ENCODE measurements at places on chromosomes 2 and 18.

DNA sequence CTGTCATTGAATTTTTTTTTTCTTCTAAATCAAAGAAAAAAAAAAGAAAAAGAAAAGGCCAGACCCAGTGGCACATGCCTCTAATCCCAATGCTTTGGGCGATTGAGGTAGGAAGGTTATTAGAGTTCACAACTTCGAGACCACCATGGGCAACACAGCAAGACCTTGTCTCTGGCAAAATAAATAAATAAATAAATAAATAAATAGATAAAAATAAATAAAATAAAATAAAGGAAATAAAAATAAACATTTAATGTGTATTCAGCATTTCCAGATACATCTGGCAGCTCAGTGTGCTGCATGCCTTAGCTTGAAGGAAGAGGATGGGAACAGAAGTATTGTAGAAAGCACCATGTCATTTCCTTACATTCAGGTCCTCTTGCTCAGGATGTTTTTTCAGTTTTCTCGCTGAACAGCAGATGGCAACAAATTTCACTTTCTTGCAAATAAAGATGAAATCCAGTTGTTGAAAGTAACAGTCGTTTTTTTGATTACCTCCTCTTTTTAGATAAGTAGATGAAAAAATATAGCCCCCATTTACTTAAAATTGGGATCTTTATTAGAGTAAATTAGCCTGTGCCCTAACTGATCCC lies 25.7 kb upstream of the FAM178B start:
- peak; percentile 85 for DNase-seq

- DNase-seq, result peak; percentile 62
Measured at GRCh38 chr2:61993422-61994024, 88.0 kb downstream of the COMMD1 start.

DNA sequence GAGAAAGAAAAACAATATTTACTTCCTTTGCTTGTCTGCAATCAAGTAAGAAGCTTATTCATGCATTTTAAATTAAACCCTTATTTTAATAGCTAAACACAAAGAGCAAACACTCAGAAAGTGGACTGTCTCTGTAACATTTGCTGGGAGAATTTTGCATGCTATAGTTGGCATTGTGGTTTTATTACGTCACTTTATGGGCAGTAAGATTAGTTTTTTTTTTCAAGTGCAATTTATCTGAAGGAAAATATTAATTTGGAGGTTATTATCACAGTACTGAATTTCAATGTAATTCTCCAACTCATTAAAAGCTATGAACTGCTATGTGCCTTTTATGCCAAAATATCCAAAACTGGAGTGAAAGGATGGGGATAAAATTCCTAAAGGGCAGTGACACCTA lies 103.3 kb downstream of the TMEFF2 start:
- DNase-seq, result no peak

DNA sequence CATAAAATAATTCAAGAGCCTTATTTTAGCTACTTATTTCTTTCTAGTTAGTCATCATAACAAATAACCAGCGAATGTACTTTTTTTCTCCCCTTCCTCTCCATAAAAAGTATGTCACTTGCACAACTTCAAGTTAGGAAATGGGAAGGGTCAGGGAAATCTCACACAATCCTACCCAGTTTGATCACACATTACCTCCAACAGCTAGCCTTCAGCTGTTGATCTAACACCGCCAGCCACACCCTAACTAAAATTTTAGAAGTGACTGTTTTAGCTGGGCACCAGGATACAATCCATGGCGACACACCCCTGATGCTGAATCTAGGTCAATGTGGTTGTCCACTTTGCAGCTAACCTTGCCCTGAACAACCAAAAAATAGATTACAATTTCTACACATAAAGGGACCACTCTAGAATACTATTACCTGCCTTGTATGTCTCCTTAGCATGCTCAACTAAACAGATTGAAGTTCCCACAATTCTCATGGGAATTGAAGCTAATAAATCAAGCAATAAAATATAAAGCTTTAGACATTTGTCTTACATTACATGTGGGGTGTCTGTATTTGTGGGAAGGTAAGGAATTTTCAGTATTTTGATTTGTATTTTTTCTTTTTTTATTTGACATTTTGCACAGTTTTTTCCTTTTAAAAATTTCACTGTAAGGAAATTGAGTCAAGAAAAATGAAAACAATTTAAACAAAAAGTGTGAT lies 7.3 kb upstream of the COL3A1 start:
- DNase-seq, result no peak

- DNase-seq, result peak; percentile 29
Measured at GRCh38 chr18:47915229-47915628, 15.2 kb downstream of the SMAD2 start.

- DNase-seq, result no peak
Measured at GRCh38 chr2:36834731-36835524, 131.4 kb downstream of the STRN start.

DNA sequence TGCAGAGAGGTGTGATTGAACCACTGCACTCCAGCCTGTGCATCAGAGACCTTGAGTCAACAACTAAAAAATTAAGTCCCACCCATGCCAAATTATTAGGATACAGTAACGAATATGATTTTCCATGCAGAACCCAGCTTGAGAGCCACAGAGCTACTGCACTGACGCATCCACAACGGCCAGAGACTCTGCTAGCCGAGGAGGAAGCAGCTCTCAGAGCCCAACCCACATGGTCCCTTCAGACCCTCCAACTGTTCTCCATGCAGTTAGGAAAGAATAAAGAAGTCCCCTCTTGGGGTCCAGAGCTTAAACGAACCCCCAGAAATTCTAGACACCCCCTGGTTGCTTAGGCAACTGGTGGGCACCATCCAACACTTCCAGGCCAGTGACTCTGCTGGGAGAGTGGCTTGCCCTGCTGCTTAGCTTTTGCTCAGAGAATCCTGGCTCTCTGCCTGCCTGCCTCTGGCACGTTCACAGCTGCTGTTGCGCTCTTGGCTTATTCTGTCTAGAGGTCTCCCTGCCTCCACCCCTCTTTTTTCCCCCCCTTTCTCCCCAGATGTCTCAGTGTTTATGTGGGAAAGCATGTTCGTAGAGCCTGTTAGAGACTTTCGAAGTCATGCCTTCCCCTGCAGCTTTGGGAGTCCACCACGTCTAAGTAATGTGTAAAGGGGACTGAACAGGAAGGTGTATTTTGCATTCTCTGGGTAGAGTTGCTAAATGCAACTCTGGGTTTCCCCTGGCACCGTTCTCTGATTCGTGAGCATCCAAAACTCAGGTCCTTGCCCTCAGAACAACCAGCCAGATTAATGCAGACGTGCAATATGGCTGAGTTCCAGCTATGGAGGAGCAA lies 26.0 kb upstream of the SP3 start:
- no peak for DNase-seq

DNA sequence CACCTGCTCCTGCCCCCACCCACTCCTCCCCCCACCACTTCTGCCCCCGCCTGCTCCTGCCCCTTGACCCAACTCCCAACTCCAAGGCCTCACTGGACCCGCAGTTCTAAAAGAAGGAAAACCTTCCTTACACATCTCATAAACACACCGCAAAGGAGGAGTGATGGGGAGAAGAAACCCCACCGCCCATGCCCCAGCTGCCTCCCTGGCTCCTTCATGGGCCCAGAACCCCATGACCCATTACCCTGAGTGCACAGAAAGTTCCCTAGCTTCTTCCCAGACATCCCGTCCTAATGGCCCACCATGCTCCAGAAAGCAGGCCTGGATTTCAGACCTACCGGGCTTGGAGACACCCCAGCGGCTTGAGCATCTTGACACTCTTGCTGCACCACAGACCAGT lies 17.8 kb upstream of the CNDP2 start:
- DNase-seq, result no peak

DNA sequence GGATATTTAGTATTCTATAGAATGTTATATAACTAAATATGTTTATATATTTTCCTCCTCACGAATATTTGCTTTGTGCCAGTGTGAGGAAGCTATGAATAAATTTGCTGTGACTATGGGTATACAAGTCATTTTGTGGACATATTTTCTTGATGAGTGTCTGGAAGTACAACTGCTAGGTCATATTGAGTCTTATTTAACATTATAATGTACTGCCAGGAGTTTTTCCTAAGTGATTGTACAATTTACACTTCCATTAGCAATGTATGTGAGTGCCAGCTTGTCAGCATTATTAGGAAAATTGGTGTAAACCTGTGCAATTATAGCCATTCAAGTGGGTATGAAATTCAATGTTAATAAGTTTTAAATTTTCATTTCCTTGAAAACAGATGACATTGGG lies 1328.9 kb upstream of the TMEFF2 start:
- DNase-seq, result peak; percentile 48

GRCh38 chr2:17538844-17539554 lies 1.5 kb upstream of the VSNL1 start:
- DNase-seq, result no peak

GRCh38 chr2:197042739-197043196 lies 116.3 kb upstream of the PGAP1 start:
- DNase-seq, result no peak

DNA sequence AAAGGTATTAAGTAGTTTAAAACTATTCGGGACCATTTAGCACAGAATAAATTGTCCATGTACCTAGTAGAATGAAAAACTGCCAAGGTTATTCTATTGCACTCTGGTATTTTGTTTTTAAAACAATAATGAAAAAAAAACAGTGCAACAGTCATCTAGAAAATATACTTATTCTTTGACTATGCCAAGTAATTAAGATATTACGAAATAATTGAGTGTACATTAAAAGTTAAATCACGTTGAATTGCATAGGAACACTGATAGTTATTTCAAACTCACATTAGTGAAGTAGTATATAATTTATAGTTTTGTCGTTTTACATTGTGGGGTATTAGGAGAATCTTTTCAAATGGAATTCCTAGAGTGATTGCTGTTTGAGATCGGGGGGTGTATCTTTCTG lies 20.1 kb downstream of the R3HDM1 start:
- no peak for DNase-seq

- DNase-seq, result no peak
Measured at GRCh38 chr2:130744287-130745117, 10.8 kb upstream of the AMER3 start.

DNA sequence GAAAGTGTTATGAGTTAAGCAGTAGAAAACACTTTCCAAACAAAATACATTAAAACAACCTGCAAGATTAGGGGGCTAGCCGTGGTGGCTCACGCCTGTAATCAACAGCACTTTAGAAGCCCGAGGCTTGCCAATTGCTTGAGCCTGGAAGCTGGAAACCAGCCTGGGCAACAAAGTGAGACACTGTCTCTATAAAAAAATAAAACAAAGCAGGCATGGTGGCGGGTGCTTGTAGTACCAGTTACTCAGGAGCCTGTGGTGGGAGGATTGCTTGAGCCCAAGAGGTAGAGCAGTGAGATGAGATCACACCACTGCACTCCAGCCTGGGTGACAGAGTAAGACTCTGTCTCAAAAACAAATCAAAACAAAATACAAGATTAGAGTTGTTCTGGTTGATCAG lies 208.3 kb downstream of the ERBB4 start:
- DNase-seq, result no peak

DNA sequence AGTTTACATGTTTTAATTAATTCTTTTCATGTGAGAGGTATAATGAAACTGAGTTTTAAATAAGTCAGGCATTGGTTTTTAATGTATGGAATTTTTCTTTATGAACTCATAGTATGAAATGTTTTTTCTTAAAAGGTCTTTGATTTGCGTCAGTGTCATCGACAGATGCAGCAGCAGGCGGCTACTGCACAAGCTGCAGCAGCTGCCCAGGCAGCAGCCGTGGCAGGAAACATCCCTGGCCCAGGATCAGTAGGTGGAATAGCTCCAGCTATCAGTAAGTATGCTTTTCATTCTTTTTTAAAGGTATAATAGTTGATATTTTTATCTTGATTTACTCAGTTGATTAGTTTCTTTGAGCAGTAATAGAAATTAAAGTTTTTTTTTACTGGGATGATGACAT lies 46.5 kb downstream of the SMAD4 start:
- no peak for DNase-seq

- DNase-seq, result peak; percentile 98
Measured at GRCh38 chr2:186485871-186486650, at the start of gene ZC3H15. Gene ZC3H15 (plus strand): TSS chr2:186486260. CDS start chr2:186486383, 123 bp downstream.

DNA sequence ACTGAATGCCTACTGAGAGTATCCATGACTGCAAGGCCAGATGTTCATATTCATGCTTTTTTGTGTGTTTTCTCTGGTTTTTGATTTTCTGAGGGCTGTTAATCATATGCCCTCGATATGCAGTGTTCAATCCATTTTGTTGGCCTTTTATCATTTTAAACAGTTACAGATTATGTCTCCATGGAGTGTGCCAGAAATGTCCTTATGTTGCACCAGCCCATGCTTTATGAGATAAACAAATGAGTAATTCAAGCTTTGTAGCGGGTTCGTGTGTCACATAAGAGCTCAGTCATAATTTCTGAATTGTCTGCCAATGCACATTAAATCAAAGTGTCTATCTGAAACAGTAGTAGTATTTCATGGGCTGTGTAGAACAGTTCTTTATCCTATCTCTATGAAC lies 583.0 kb downstream of the THSD7B start:
- no peak for DNase-seq

- DNase-seq, result peak; percentile 12
Measured at GRCh38 chr18:51342815-51343214, 145.3 kb upstream of the MEX3C start.

DNA sequence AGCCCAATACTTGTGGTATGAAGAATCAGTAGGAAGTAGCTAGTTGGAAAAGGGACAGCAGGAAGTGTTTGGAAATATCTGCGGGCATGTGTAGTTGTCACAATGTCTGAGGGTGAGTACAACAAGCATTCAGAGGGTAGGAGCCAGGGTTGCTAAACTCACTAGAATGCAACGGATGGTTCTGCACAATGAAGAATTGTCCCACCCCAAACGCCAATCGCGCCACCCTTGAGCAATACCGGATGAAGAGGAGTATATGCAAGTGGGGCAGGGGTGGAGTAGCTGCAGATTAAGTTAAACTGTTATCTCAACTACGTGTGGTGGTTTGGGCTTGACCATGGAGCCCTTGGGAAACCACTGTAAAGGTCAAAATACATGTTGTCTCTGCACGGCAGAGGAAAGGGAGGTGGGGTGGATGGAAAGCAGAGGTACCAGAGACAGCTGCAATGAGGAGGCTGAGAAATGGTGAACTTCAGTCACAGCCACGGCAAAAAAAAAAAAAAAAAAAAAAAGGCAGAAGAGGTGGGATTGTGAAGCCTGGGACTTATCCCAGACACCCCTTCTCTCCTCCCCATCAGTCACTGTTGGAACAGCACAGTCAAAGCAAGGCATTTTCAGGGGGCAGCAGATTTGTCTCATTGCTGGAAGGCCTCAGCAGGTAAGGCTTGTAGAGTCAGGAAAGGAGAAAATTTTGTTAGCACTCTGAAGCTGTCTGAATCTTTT lies 5.2 kb downstream of the CCL20 start:
- DNase-seq, result no peak

- DNase-seq, result peak; percentile 34
Measured at GRCh38 chr2:106566050-106566449, 78.9 kb downstream of the CD8B2 start.

DNA sequence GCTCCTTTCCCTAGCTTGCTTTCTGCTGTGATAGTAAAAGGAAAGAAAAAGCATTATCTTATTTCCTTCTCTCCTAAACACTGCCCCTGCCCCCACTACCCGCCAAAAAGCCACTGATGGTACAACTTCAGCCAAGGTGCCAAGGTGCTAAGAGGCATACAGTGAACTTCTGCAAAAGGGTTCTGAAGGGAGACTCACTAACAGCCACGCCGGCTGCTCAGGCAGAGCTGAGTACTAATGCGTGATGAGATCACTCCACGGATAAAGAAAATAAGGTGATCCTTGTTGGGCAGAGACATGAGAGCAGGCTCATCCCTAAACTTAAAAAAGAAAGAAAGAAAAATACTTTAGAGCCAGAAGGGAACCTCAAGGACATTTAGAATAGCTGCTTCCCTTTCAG lies 60.5 kb upstream of the PXDN start:
- no peak for DNase-seq
